Activated CD4-positive, alpha-beta T cell treated with anti-CD3 and anti-CD28 coated beads for 36 hours (primary cell): ENCODE measurements at places on chromosomes 1 and 21. TPM values are rescaled to one million over a fixed set of nuclear protein-coding genes. Genes with fewer than 3 reads are reported as not detected.

DNA sequence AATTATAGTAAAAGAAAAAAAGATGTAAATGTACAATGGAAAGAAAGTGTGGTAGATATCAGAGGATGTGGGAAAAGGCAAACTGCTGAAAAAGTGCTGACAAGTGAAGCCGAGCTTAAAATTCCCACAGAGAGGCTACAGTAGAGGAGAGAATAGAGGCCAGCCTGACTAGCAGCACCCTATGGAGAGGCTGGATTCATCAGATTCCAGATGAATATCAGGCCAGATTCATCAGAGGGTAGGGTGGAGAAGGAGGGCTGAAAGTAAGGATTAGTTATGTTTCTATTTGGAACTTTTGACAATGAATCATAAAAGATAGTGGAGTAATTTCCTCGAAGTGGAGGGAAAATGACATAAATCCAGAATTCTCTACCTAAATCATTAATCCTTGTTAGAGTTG, 60.4 kb upstream of the NEK7 start:
- H3K4me1 ChIP-seq = peaks cover 4% of the 10 kb centered on the region
- H3K36me3 ChIP-seq = no peaks in the 10 kb centered on the region
- H3K4me3 ChIP-seq = no peak overlapping the region
- no peaks in the 10 kb centered on the region for H3K27me3 ChIP-seq
- H3K27ac ChIP-seq = no peak overlapping the region

DNA sequence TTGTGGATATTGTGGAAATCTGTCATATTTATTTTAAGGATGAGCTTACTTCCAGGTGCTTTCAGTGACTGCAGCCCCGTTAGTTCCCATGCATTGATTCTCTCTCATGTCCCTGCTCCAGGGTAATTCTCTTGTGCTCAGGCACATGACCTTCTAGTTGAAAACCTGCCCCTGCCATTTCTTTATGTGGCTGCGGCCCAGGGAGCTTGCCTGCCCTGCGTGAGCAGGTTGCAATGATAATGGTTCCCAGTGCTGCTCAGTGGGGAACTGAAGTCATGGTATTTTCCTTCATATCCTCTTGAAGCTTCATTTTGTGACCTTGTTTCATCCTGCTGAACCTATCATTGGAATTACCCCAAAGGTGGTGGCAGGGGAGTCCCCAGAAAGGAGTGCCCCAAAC, 229.8 kb downstream of the DISC1 start:
- DNase-seq = no peak
- H3K4me1 ChIP-seq = peaks cover 10% of the 10 kb centered on the region
- H3K4me3 ChIP-seq = no peak overlapping the region
- no peak overlapping the region for H3K27ac ChIP-seq
- no peaks in the 10 kb centered on the region for H3K27me3 ChIP-seq

Gene TBX19
- total RNA-seq = 2.5 TPM

Gene TENT5C
- 6.4 TPM for total RNA-seq

Gene AMY1C
- not detected for total RNA-seq

DNA sequence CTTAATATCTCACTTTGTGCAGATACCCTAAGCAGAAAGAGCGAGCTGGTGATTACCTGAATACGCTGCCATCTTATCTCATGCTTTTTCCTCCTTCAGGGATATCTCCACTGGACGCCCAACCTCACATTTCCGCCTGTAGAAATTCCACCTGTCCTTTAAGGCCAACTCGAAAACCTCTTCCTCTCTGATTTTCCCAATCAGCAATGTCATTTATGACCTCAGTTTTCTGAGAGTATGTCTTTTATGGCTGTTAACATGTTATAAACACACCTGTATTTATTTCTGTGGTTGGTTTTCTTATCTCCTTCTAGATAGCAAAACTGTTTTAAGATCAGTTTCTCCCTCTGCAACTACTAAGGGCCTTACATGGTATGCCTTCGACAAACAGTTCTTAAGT, 41.1 kb downstream of the CD34 start:
- peak overlapping the region; percentile 76 for H3K4me3 ChIP-seq
- DNase-seq = no peak
- peaks cover 79% of the 10 kb centered on the region for H3K4me1 ChIP-seq
- H3K27me3 ChIP-seq = no peaks in the 10 kb centered on the region
- peaks cover 25% of the 10 kb centered on the region for H3K36me3 ChIP-seq

DNA sequence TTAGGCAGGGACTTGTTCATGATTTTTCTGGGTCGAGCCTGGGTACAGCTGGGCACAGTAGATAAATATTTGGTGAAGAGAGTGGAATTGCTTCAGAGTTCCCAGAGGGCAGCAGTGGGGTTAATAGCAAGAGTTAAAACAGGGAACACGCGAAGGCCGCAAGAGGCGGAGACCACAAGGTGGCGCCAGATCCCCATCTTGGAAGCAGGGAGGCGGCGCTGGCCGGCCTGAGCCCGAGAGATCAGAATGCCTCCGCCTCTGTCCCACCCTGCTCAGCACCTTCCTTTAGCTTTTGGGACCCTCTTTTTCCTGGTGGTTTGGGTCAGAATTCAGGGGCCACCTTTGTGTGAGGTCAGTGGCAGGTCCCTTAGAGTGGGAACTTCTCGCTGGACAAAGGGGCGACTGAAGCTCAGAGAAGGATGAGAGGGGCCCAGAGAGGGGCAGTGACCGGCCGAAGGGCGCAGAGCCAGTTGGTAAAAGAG, 6.5 kb upstream of the PADI2 start:
- DNase-seq = peak; percentile 91
- H3K36me3 ChIP-seq = no peaks in the 10 kb centered on the region
- H3K27ac ChIP-seq = no peak overlapping the region
- peaks cover 4% of the 10 kb centered on the region for H3K27me3 ChIP-seq

DNA sequence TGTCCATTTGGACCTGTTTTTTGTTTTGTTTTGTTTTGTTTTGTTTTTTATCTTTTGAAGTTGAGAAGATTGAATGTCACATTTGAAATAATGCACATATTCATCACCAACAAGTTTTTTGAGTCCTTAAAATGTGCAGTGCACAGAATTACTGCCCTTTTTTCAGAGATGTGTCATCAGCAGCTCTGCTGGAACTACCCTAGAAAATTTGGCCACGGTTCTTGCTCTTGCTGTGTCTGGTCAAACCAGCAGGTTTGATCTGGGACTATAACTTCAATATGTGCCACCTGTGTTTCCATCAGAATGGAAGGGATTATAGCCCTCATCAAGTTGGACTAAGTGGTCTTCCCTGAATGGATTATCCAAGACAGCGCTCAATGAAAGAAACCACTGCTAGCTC, 24.1 kb upstream of the CNN3 start:
- no peaks in the 10 kb centered on the region for H3K4me1 ChIP-seq
- no peak overlapping the region for H3K4me3 ChIP-seq
- no peaks in the 10 kb centered on the region for H3K36me3 ChIP-seq
- no peaks in the 10 kb centered on the region for H3K27me3 ChIP-seq
- H3K27ac ChIP-seq = no peak overlapping the region
- no peak for DNase-seq

Gene APOBEC4
- total RNA-seq = not detected

Gene HSPB7
- not detected for total RNA-seq

Gene PRAMEF7
- not detected for total RNA-seq

DNA sequence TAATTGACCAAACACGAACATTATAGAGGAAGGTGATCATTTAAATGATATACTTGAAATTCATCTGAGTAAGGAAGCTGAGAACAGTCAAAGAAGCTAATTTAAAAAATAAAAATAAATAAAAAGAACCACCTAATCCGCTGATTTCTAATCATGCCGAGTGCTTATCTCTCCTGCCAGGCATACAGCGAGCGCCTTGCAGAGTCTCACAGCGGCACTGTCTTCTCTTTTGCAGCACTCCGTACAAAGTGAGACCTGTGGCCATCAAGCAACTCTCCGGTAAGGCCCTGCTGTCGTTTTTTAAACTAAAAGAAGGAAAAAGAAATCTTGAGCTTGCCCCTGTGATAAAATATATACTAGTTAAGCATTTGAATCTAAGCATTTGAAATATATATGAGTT, 45.3 kb downstream of the PDE9A start:
- H3K27ac ChIP-seq = no peak overlapping the region
- no peak for DNase-seq
- no peaks in the 10 kb centered on the region for H3K4me1 ChIP-seq
- H3K36me3 ChIP-seq = peaks cover 2% of the 10 kb centered on the region
- no peak overlapping the region for H3K4me3 ChIP-seq
- no peaks in the 10 kb centered on the region for H3K27me3 ChIP-seq

GRCh38 chr1:86703696-86704457, 499 bp upstream of the SH3GLB1 start:
- H3K27ac ChIP-seq = peak overlapping the region; percentile 98
- no peak for DNase-seq
- H3K4me1 ChIP-seq = peaks cover 37% of the 10 kb centered on the region
- peaks cover 11% of the 10 kb centered on the region for H3K36me3 ChIP-seq
- H3K27me3 ChIP-seq = no peaks in the 10 kb centered on the region
- peak overlapping the region; percentile 98 for H3K4me3 ChIP-seq

DNA sequence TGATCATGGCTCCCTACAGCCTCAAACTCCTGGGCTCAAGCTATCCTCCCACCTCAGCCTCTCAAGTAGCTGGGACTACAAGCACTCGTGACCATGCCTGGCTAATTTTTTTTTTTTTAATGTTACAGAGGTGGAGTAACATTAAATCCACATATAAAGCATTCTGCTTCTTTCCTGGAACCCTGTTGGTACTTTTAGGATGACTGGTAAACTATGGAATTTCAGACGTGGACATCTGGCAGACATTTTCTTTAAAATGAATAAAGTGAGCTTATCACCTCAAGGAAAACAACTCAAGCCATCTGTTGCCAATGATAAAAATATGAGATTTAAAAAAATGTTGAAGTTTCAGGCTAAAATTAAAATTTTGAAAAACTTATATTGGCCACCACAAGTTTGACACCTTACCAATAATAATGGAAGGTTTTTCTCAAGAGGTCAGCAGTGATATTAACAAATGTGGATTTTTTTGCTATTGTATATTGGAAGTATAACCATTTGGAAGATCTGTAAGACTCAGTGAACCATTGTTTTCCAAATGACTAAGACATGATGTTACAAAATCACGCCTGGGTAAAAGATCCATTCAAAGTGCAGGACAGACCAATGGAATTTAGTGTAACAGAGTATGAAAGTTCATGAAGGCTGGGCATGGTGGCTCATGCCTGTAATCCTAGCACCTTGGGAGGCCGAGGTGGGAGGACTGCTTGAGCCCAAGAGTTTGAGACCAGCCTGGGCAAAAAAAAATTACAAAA, 52.7 kb upstream of the EIF4G3 start:
- no peak for DNase-seq
- no peak overlapping the region for H3K27ac ChIP-seq
- H3K36me3 ChIP-seq = peaks cover 48% of the 10 kb centered on the region
- no peaks in the 10 kb centered on the region for H3K4me1 ChIP-seq
- H3K4me3 ChIP-seq = no peak overlapping the region
- H3K27me3 ChIP-seq = no peaks in the 10 kb centered on the region

- H3K36me3 ChIP-seq = no peaks in the 10 kb centered on the region
- DNase-seq = no peak
- no peak overlapping the region for H3K4me3 ChIP-seq
- peaks cover 4% of the 10 kb centered on the region for H3K27me3 ChIP-seq
- no peak overlapping the region for H3K27ac ChIP-seq
Measured at GRCh38 chr1:3013371-3014049, 7.8 kb upstream of the ACTRT2 start.

DNA sequence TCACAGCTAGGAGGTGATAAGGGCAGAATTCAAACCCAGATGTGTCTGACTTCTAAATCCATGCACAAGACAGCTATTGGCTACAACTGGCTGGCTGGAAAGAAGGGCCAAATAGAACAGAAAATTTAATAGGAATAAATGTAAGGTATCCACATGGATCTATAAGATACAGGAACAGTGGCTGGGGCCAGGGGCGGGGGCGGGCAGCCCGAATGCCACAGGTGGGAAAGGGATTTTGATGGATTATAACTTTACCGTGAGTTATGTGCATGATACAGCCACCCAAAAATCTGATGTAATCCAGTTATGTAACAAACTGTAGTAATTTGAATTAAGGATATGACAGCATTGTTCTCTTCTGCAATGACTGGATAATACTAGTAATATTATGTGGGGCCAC, 87.0 kb upstream of the COA6 start:
- no peaks in the 10 kb centered on the region for H3K4me1 ChIP-seq
- H3K27ac ChIP-seq = no peak overlapping the region
- H3K4me3 ChIP-seq = no peak overlapping the region
- H3K36me3 ChIP-seq = no peaks in the 10 kb centered on the region

DNA sequence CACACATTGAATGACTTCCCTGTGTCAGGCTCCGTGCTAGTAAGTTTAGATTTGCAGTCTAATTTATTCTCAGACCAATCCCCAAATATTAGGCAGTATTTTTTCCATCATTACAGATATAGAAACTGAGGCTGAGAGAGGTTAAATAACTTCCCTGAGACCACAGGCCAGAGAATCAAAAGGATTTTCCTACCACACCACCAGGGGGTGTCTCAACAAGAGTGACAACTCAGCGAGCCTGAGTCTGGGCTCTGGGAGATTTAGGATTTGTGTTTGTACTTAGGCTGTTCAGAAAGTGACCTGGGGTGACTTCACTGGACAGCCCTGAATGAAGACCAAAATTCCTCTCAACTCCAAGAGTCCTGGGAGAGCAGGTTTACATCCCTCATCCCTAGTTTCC, 13.3 kb upstream of the LCE5A start:
- no peak for DNase-seq
- H3K27ac ChIP-seq = no peak overlapping the region
- no peaks in the 10 kb centered on the region for H3K4me1 ChIP-seq

DNA sequence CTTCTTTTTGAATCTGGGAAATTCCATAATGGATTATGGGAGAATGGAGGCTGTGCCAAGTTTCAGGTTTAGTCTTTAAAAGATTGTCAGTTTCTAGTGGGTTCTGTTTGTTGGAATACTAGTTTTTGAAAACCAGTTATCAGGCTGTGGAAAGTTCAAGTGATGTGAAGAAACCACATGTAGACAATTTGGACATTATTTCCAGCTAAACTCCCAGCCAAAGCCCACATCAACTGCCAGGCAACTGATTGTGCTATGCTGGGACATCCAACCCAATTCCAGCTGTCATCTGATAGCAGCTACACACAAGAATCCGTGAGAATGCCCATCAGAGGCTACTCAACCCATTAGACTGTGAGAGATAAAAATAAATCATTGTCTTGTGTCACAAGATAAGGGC, 546.1 kb upstream of the ADAMTS5 start:
- no peaks in the 10 kb centered on the region for H3K4me1 ChIP-seq
- no peak overlapping the region for H3K4me3 ChIP-seq
- H3K27me3 ChIP-seq = no peaks in the 10 kb centered on the region
- no peak for DNase-seq
- no peak overlapping the region for H3K27ac ChIP-seq
- no peaks in the 10 kb centered on the region for H3K36me3 ChIP-seq

DNA sequence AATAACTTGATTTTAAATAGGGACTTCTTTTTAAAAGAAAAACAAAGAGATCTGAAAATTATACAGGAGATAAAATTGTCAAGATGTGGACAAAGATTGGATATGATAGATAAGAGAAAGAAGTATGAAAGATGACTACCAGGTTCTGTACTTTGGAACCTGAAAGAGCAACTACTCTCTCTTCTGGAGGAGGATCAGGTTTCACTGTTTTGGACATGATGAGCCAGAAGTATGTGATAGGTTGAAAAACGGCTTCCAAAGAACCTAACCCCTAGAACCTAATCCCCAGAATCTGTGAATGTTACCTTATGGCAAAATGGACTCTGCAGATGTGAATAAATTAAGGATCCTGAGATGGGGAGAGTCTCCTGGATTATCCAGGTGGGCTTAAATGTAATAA, 26.2 kb downstream of the RSBN1 start:
- no peak for DNase-seq
- peaks cover 47% of the 10 kb centered on the region for H3K4me1 ChIP-seq
- peak overlapping the region; percentile 64 for H3K27ac ChIP-seq
- peaks cover 17% of the 10 kb centered on the region for H3K36me3 ChIP-seq
- no peak overlapping the region for H3K4me3 ChIP-seq

GRCh38 chr1:182617734-182618351, 13.7 kb upstream of the RGS16 start:
- peaks cover 17% of the 10 kb centered on the region for H3K27me3 ChIP-seq
- DNase-seq = peak; percentile 52
- no peak overlapping the region for H3K4me3 ChIP-seq
- no peak overlapping the region for H3K27ac ChIP-seq

Gene RSRP1
- 86.8 TPM for total RNA-seq
